Aorta (tissue), 5 donors: ENCODE measurements at places on chromosomes 7 and 10. TPM values are rescaled to one million over a fixed set of nuclear protein-coding genes. Genes with fewer than 3 reads are reported as not detected.

DNA sequence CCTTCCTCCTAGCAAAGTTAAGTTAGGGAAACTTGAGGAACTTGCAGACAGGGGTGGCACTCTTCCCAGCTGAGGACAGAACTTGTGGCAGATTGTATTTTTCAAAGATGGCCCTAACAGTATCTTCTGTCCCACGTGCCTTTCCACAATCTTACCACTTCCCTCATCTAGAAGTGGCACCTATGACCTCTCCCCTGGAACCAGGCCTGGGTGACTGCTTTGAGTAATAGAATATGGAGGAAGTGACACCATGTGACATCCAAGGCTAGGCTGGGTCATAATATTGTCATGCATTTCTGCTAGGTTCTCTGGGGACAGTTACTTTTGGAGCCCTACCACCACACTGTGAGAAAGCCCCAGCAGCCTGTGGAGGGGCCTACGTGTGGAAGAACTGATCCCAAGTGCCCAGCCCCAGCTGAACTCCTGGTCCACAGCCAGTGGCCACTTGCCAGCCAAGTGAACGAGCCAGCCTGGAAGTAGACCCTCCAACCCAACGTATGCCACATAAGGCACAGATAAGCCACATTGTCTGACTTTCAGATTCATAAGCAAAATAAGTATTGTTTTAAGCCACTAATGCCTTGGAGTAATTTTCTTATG lies 193.7 kb downstream of the PTPN20 start:
- no peak for DNase-seq

GRCh38 chr7:7529328-7529727 lies 6.3 kb downstream of the COL28A1 start:
- no peak for DNase-seq

DNA sequence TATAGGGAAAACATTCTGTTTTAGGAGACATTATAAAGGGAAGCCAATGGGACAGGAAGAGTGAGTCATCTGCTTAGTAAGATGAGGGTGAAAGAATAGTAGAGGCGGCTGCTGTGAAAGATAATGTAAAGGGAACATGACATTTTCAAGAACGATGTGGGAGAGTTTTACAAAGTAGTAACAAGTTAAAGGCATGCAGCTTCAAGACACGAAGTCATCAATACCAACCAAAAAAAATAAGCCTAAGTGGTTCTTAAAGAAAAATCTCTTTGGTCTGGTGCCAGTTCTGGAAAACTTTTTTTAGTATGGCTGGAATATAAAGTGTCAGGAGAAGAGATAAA lies 6.1 kb downstream of the GSTO1 start:
- no peak for DNase-seq

The NUP42 gene
- 27.1 TPM for total RNA-seq

- no peak for DNase-seq
Measured at GRCh38 chr7:19957664-19958063, 184.2 kb upstream of the TMEM196 start.

GRCh38 chr7:22487978-22488642 lies 11.9 kb downstream of the STEAP1B start:
- no peak for DNase-seq

DNA sequence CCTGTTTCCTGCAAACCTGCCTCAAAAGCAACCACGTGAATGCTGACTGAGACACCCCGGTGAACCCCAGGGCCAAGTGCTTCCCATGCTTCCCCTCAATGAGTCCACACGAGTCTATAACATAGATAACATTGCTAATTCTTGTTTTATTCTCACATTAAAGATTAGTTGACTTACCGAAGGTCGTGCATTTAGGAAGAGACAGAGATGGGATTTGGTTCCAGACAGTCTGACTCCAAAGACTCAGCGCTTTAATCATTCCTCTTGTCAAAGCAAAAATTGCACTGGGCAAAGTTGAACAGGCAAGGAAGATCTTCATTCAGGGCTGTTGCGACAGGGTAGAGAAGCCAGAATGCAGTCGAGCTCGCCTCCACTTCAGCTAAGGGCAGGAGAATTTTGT lies 435.6 kb upstream of the C7orf33 start:
- DNase-seq = no peak

The STK32C gene
- 7.1 TPM for total RNA-seq

DNA sequence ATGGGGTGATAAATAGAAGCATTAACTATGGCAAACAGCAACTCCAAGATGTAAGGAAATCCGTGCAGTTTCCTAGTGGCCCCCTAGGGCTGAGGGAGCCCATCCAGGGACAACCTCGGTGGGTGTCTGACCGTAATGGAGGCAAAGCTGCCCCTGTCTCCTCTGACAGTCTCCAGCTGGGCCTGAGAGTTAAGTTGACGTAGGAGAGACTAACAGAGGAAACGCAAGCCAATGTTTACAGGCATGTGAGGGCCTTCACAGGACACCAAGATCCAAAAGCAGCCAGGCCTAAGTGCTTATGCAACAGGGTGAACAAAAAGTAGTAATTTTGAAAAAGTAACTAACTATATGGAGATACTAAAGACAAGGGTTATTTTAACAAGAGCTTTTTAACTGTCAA lies 330.0 kb upstream of the C7orf33 start:
- no peak for DNase-seq

DNA sequence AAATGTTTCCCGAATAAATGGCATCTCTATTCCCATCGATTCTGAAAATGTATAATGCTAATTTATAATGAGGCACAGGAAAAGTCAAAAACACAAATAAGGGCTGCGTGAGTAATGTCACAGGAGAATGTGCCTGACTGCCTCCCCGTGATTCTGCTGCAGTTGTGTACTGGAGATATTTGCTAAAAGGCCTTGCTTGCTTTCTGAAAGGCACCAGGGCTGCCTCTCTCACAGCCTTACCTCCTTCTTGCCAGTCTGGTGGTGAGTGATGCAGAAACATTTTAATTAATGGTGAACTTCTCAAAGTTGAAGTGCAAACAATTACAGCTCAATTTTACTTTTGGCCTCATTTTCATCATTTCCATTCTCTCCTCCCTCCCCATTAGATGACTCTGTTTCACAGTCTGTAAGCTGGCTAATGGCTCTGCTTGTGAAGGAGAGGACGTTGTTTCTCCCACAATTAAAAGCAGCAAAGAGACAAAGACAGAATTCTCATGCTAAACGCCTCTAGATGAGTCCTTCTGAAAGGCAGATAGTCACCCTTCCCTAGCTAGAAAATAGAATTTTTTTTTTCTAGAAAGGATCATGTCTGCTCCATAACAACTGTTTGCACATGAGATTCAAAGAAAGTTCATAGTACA lies 377.6 kb downstream of the MDFIC start:
- DNase-seq = no peak

The CFAP70 gene
- 0.94 TPM for total RNA-seq

DNA sequence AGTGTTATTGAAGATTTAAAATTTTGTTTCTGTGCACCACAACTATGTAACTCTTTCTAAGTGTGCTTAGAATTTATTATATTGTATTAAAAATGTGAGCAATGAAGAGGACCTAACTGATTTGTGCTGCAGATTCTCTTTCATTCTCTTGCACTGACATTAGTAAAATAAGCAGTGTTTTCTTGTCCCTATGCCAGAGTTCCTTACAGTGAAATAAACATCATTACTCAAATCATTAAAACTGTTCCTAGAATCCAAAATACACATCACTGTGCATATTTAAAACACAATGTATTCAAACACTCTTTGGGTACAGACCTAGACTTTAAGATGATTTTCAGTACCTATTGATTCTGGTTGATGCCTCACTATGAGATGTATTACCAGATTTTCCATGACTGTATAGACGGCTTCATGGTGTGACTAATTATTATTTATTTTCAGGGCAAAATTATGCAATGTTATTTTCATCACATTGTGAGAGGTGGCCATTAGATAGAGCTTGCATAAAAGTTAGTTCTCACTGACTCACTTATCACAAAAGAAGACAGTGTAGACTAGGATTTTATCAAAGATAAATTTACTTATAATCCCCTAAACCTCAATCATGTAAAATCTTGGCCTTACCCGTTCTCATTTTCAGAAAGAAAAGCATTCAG lies 93.4 kb downstream of the PTPRZ1 start:
- DNase-seq = no peak

The MBLAC1 gene
- 1.9 TPM for total RNA-seq

The ZNF746 gene
- total RNA-seq = 23.5 TPM

GRCh38 chr10:60424971-60425370 lies 35.3 kb upstream of the ANK3 start:
- no peak for DNase-seq

GRCh38 chr7:132145466-132145865 lies 430.8 kb downstream of the PLXNA4 start:
- DNase-seq = peak; percentile 81

DNA sequence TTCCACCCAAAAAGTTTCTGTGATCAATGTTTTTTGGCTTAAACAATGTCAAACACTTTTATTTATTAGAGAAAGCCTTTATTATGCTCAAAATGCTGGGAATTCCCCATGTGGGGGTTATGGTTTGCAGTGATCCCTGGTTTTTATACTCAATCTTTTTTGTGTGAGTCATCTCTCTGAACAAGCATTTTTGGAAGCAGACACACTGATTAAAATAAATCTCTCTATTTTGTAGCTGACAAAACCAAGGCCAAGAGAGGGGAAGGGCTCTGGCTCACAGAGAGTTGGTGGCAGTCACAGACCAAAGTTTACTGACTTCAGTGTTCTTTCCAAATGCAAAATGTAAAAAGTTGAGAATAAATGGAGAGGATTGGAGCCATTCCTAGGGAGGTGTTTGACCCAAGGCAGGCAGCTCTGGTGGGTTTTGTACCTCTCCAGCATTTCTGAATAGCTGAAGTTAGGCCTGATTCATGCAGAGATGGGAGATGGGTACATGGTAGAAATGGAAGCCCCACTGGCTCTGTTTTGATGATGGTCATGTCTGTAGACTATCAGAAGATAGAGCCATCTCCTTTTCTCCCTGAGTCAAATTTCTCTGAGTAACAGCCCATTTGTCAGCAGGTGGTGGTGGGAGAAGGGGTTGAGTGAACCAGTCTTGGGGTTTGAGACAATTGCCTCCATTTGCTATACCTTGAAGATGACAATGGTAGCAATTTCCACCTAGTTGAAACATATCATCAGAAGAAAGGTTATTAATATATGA lies 45.4 kb upstream of the NAMPT start:
- DNase-seq = peak; percentile 50

DNA sequence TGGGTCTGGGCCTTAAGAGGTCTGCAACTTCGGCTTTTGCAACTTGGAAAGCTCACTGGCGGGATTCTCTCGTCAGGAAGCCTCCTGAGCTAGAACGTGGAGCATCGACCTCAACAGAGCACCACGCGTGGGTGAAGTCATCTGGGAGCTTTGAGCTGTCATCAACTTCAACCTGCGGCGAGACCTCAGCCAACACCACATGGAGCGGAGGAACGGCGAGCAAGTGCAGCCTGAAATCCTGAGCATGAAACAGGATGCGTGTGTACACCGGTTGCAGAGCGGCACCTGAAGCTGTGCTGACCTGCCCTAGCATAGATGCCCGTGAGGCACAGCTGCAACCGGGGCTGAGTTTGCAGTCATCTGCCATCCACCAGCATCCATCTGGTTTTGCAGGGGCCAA lies 295.7 kb upstream of the SHH start:
- DNase-seq = peak; percentile 63

DNA sequence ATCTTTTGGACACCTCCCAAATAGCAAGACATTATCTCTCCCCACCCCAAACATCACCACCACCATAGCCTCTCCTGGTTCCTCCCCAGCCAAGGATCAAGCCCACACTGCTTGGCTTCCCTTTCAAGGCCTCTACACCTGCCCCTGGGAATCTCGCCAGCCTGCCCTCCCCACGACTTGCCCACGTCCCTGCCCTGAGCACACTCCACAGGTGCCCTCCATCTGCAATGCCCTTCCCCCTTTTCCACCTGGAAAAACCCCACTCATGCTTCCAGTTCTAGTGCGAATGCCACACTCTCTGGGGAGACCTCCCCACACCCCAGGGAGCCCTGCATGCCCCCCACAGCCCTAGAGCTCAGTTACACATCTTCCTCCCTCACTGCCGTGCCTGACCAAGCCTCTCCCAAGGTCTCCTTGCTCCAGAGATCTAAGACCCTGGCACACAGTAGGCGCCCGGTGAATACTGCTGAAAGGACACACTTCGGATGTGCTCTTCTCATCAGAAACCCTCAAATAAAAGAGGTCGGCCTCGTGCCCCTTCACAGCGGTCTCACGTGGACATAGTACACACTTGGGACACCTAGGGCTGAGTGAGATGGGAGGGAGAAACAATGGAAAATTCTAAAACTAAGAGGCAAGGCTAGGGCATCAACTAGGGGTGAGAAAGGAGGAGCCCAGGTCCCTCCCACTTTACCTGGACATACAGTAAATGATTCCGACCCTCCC lies 91.4 kb downstream of the DLG5 start:
- DNase-seq = no peak

The OR2A12 gene
- total RNA-seq = not detected

DNA sequence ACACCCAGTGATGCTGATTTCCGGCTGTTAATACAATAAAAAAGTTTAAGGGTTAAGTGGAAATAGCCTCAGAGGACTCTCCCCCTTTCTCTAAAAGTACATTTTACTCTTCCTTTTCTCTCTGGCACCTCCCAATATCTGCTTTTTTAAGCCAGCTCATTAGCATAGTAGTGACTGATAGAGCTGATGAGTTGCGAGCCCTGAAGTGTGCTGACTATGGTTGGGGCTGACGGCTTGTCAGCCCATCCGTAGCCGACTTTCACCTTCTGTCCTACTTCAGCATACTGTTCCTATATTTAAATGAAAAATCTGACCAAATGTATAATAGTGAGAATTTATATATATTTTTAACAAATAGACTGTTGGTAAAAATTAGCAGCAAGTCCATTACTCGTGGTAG lies 80.0 kb downstream of the SHH start:
- DNase-seq = no peak

- DNase-seq = no peak
Measured at GRCh38 chr7:21367537-21367936, 60.3 kb upstream of the SP4 start.

- DNase-seq = no peak
Measured at GRCh38 chr7:82428186-82428961, 15.2 kb downstream of the CACNA2D1 start.

The ECHDC3 gene
- total RNA-seq = 9.6 TPM

- DNase-seq = no peak
Measured at GRCh38 chr10:22022257-22023032, 18.9 kb upstream of the DNAJC1 start.

DNA sequence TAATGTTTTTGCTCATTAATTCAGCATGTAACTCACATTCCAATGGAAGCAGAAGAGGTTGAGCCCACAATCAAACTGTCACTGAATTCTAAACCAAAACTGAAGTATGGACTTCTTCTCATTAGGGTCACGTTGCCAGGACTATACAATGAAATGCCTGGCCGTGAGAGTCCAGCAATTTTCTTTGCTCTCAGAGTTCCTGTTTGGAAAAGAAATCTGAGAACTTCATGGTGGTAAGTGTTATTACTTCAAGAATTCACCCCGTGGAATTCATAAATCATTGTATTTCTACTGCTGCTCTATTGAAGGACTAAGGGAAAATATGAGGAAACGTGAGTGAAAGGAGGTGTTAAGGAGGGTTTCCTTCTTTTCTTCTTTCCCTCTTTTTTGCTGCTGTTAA lies 441.8 kb upstream of the AKR1E2 start:
- no peak for DNase-seq

GRCh38 chr7:44750424-44750823 lies 1.8 kb downstream of the ZMIZ2 start:
- DNase-seq = no peak
